Tibial artery (tissue), 4 donors: ENCODE measurements at places on chromosomes 6 and 20.

DNA sequence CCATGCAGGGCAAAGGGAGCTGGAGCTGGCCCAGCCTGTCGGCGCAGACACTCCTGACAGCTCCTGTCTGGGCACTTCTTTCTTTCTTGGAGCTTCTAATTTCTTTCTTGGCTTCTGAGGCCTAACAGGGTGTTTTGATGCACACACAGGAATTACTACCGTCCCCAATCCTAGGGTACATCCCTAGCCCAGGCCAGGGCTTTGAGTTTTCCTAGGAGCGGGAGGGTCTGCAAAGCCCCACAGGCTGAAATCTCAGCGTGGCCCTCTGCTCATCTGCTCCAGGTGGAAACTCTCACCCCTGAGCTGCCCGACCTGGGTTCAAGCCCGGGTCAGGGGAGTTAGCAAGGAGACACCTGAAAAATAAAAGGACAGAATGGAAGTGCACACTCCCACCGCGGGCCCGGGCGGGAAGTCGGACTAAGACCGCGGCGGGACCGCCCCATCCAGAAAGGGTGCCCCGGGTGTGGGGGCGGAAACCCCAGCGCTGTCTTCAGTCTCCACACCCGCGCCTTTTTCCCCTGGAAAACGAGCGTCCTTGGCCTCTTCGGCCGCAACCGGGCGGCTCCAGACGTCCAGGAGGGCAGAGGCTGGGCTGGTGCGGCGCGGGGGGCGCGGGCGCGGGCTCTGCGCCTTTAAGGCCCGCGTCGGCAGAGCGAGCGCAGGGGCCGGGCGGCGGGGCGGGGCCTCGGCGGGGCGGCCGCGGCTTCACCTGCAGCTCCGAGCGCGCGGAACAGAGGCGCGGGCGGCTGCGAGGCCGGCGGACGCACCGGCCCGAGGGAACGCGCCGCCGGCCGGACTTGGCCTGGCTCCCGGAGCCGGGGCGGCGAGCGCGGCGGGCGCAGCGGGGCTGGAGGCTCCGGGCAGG, at the start of gene CDH4:
Gene CDH4, plus strand, starts transcription at position 733 of the 865 bp plus-strand sequence.
- DNase-seq: no peak

- peak; percentile 89 for DNase-seq
Observed at GRCh38 chr20:50304501-50304856, 113.8 kb downstream of the CEBPB start.

- DNase-seq: no peak
Observed at GRCh38 chr6:17908831-17909230, 78.6 kb downstream of the KIF13A start.

- no peak for DNase-seq
Observed at GRCh38 chr6:151963001-151963400, 155.5 kb downstream of the ESR1 start.

GRCh38 chr6:46501136-46502089, 10.2 kb upstream of the RCAN2 start:
- no peak for DNase-seq

DNA sequence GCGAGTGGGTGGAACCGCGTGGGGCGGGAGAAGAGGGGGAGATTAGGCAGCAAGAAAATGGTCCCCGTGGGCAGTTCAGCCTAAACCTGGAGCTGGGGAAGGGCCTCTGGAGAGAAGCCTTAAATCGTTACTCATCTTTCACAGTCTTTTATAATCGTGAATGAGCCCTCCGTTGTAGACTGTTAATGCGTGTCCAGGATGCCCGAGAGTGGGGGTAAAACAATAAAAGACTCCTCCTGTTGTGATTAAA, 11.0 kb upstream of the ELOVL5 start:
- DNase-seq: no peak

DNA sequence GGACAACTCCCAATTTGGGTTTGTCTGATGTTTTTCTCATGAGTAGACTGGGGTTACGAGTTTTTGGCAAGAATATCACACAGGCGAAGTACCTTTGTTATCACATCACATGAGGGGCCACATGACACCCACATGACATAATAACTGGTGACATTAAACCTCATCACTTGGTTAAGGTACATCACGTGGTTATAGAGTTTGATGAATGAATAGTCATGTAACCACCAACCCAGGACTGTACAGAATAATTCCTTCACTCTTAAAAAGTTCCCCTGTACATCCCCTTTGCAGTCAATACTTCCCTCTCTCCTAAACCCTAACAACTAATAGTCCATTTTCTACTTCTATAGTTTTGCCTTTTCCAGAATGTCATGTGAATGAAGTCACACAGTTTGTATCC, 83.4 kb downstream of the REV3L start:
- DNase-seq: no peak

- no peak for DNase-seq
Observed at GRCh38 chr6:14883921-14884320, 361.9 kb upstream of the JARID2 start.

DNA sequence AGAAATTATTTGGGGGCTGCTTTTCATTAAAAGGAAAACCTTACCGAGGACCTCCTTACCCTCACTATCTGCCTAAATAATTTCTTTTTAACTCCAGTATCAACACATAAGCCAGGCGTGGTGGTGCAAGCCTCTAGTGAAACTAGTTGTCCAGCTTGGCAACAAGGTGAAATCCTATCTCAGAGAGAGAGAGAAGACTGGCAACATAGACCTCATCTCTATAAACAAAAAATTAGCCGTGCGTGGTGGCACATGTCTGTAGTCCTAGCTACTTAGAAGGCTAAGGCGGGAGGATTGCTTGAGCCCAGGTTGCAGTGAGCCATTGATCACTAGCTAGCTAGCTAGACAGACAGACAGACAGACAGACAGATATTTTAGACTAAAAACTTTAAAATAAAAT, 92.5 kb downstream of the ARMC2 start:
- DNase-seq: no peak

DNA sequence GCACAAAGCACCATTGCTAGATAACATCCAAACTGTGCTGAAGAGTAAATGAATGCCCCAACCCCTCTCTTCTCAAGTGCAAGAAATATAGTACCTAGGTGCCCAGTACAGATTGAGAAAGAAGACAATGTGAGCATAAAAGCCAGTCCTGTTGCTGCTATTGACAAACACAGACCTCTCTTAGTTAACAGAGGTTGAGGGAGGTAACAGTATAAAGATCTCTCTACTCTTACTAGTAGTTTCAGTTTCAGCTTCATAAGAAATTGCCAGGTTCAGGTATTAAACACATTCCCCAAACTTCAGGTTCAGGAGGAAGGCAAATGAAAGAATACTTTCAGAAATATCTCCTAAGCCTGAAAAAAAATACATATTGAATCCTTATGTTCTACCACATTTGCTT, 31.4 kb downstream of the TBC1D32 start:
- no peak for DNase-seq

DNA sequence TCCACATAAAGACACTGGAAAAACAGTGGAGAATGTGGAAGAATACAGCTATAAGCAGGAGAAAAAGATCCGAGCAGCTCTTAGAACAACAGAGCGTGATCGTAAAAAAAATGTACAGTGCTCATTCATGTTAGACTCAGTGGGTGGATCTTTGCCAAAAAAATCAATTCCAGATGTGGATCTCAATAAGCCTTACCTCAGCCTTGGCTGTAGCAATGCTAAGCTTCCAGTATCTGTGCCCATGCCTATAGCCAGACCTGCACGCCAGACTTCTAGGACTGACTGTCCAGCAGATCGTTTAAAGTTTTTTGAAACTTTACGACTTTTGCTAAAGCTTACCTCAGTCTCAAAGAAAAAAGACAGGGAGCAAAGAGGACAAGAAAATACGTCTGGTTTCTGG, 57.1 kb downstream of the MAP3K4 start:
- DNase-seq: no peak

- DNase-seq: no peak
Observed at GRCh38 chr20:24963672-24964505, 14.8 kb downstream of the CST7 start.

GRCh38 chr6:68126089-68126749, 508.9 kb upstream of the ADGRB3 start:
- no peak for DNase-seq

GRCh38 chr6:124055963-124056362, 252.3 kb downstream of the NKAIN2 start:
- DNase-seq: no peak

- DNase-seq: no peak
Observed at GRCh38 chr20:32006841-32007786, 3.1 kb upstream of the CCM2L start.

DNA sequence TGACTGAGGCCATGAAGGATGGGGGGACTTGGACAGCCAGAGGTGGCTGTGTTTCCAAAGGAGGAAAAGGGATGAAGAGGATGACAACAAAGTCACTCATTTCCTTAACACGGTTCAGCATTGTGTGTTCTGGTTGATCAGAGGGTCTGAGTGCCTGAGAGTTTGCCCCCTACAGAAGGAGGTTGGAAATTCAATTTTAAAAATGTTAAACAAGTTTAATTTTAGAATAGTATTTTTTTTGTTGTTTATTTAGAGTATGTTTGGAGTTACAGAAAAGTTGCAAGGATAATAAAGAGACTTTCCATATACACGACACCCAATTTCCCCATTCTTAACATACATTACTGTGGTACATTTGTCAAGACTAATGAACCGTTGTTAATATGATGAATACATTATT, 10.3 kb upstream of the VAPB start:
- DNase-seq: no peak

DNA sequence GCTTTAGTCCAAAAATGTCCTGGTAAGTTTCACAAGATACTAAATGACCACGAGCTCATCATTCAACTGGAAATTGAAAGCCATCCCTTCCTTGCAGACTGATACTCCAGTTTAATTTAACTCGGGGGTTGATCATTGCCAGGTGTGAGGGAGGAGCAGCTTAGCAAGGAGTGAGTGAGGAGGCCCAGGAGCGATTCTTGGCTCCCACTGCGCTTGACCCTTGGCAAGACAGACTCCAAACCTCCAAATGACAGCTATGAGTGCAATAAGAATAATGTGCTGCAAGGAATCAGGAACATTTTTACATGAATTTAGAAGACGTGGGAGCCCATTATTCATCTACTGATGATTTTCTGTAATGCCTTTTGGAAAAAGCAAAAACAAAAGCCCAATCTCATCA, 64.9 kb downstream of the LAMA4 start:
- no peak for DNase-seq

DNA sequence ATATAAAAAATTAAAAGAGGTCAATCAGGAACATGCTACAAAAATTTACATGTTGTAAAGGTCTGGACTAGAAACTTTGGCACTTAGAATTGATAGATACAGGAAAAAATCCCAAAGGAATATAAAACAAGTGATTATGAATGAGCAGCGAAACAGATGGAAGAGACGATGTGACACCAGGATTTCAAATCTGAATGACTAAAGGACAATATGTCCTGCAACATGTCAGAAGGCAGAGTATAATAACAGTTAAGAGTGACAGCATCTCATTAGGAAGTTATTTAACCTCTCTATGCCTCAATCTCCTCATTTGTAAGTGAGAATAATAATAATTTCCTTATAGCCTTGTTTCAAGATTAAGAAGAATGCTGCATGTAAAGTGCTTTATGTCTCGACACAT, 50.3 kb downstream of the FRK start:
- no peak for DNase-seq

- DNase-seq: no peak
Observed at GRCh38 chr6:135858931-135859330, 7.4 kb downstream of the PDE7B start.

GRCh38 chr20:59802471-59803221, 130.8 kb downstream of the SYCP2 start:
- no peak for DNase-seq

DNA sequence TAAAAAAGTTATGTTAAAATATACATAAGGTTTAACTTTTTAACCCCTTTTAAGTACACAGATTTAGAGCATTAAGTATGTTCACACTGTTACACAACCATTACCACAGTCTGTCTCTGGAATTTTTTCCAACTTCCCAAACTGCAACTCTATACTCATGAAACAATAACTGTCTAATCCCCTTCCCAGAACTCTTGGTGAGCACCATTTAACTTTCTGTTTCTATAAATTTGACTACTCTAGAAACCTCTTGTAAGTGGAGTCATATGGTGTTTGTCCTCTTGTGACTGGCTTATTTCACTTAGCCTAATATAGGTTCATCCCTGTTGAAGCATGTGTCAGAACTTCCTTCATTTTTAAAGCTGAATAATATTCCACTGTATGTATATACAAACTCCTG, 98.1 kb downstream of the MAP3K7 start:
- DNase-seq: no peak
